Stimulated activated CD4-positive, alpha-beta T cell treated with anti-CD3 and anti-CD28 coated beads, Interleukin-1b, Interleukin-23, amount 100 ng/mL, for 24 hours (primary cell): ENCODE measurements at places on chromosomes 3 and 15.

- no peak for DNase-seq
Measured at GRCh38 chr3:72993391-72993790, 3.2 kb upstream of the PPP4R2 start.

- DNase-seq, result no peak
Measured at GRCh38 chr3:48915296-48915695, 3.3 kb upstream of the ARIH2 start.

GRCh38 chr3:168249205-168249549, 153.5 kb upstream of the GOLIM4 start:
- DNase-seq, result no peak

- DNase-seq, result no peak
Measured at GRCh38 chr3:48894516-48894915, 4.2 kb downstream of the SLC25A20 start.

- DNase-seq, result no peak
Measured at GRCh38 chr3:46981932-46982471, 2.5 kb downstream of the NBEAL2 start.

DNA sequence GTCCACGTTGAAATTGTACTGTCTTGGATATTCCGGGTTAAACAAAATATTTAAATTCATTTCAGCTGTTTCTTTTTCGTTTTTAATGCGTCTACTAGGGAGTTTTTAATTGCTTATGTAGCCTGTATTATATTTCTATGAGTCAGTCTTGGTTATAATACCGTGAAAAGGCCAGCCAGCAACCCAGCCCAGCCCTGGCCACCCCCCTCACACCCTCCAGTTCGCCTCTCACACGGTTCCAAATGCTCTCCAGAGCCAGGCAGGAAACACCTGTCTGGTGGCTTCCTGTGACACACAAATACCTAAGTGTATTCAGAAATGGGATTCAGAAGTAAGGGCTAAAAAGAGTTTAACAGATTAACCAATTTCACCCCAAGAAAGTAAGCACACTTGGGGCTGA, 4.4 kb downstream of the SH3BP5 start:
- DNase-seq, result no peak

DNA sequence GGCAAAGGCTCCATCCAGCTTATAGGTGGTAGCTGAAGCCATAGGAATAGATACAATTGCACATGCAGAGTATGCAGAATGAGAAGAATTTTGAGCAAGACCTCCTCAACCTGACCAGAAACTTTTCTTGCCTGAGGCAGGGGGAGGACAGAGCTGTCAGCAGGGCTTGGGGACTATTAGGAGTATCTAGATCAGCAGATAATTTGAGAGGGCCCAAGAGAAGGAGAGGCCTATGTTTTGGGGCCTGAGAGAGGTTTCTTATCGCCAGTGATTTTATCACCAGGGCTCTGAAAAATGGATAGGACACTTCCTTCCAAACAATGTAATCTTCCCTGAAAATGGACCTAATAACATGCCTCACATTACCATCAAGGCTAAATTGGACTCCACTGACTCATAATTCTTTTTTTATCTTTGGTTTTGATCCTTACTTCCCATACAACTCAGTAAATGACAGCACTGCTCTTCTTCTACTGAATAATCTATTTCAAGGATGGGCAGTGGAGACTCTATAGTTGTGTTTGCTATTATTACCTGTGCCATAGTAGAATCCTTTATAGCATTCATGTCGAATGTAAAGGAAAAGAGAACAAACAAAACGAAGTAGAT, 15.8 kb upstream of the RAMAC start:
- no peak for DNase-seq

GRCh38 chr3:173986861-173987410, 589.4 kb downstream of the NLGN1 start:
- DNase-seq, result no peak

GRCh38 chr3:88996691-88997090, 110.7 kb upstream of the EPHA3 start:
- DNase-seq, result no peak

DNA sequence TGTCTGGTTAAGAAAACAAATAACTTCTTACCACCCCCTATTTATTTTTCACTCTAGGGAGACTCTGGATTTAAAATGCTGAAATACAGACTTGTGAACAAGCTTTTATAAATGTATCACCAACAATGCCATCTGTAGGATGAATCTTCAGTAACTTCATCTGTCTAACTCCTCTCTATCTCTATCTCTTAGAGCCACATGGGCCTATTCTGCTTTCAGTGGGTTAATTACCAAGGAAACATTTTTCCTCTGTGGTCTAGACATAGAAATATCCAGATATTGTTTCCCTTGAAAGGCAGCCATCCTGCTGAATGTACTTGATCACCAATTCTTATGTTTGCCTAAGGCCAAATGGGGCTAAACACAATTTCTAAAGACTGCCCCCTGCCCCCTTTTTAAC, 167.6 kb upstream of the COL8A1 start:
- no peak for DNase-seq

DNA sequence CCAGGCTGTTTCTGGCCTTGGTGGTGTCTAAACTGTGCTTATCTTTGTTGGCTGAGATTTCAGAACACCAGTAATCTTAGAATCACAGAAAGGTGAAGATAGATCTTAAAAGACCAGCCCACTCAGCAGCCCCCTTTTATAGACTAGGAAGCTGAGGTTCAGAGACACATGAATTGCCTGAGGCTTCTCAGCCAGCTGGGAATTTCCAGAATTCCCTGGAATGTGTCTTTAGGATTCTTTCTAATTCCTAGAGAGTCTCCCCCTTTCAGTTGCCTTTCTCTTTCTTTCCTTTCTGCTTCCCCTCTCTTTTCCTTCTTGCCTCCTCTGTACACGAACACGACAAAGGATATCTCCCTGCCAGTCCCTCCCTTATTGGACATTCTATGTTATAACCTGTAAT, 19.5 kb downstream of the ANKUB1 start:
- DNase-seq, result no peak

DNA sequence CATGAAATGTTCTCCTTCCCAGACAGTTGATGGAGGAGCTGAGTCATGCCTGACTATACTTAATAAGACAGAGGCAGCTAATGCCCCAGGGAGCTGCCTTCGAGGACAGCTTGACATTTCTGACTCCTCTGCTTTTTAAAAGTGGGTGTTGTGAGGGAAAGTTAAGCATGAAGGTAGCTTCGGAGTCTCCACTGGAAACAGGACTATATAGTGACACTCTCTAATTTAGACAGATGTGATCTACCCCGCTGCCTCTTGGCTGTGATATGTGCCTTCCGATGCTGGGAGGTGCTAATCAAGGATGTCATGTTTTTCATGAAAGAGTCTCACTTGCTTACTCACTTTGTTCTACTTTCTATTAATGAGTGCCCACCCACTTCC, 72.7 kb downstream of the IL1RAP start:
- peak; percentile 11 for DNase-seq

DNA sequence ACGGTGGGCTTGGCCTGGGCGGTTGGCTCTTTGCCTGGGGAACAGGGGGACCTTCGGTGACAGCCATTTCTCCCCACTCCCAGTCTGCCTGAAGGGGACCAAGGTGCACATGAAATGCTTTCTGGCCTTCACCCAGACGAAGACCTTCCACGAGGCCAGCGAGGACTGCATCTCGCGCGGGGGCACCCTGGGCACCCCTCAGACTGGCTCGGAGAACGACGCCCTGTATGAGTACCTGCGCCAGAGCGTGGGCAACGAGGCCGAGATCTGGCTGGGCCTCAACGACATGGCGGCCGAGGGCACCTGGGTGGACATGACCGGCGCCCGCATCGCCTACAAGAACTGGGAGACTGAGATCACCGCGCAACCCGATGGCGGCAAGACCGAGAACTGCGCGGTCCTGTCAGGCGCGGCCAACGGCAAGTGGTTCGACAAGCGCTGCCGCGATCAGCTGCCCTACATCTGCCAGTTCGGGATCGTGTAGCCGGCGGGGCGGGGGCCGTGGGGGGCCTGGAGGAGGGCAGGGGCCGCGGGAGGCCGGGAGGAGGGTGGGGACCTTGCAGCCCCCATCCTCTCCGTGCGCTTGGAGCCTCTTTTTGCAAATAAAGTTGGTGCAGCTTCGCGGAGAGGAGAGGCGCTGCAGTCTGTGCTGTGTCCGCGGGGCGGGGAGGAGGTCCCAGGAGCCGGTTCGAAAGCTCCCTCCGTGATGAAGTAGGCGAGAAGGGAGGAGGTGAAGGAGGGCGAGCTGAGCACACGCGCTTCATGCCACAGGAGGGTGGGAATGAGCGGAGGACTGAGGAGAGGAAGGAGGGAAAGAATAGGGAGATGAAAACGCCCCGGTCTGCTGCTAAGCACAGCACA, 9.6 kb downstream of the CLEC3B start:
- peak; percentile 8 for DNase-seq

DNA sequence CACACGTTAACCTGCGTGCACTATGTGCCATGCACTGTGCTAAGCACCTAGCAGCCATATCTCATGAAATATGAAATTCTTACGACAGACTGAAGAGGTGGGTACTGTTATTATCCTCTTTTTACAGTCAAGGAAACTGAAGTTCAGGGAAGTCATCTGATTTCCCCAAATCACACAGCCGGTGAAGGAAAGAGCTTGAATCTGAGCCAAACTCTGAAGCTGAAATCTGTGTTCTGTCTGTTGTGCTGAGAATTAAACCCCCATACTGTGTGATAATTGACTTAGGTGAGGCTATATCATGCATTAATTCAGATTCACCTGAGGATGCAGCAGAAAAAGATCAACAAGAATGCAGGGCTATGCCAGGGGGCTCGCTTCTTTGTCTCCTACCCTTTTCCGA, 475 bp downstream of the FAM107A start:
- no peak for DNase-seq

DNA sequence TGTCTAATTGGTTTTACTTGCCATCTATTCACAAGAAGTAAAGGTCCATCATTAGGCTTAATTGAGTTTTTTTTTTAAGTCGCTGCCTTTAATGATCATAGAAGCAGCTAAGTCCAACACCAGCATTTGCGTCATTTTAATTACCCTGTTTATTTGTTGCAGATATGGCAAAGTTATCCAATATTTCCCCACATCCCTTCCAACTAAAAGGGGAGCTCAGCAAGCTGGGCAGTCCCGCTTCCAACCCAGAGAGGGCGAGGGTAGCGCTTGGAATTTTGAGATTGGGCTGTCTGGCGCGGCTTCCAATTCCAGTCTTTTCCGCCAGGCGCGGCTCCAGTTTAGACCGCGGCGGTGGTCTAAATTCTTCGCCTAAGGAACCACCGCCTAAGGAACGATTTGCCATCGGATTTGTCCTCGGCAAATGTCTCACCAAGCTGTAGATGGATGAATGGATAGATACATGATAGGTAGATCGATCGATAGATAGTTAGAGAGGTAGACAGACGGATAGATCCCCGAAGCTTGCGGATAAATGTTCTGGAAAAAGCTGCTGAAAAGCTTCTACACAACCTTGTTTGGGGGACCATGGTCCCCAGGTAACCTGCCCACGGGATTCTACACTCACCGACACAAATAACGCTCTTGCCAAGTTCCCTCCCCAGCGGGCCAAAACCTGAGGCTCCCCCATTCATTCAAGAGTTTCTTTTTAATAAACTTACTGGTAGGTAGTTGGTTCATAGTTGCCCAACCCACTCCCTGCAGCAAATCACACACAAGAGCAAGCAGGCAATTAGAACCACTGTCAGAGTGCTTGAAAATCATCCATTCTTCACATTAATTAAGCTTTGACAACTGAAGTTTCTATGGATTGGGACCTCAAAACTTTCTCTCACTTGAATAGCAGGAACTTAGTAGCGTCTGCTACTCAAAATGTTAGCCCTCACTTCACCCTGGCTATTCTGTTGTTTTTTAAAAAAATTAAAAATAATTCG, 49.1 kb downstream of the ZIC4 start:
- no peak for DNase-seq

DNA sequence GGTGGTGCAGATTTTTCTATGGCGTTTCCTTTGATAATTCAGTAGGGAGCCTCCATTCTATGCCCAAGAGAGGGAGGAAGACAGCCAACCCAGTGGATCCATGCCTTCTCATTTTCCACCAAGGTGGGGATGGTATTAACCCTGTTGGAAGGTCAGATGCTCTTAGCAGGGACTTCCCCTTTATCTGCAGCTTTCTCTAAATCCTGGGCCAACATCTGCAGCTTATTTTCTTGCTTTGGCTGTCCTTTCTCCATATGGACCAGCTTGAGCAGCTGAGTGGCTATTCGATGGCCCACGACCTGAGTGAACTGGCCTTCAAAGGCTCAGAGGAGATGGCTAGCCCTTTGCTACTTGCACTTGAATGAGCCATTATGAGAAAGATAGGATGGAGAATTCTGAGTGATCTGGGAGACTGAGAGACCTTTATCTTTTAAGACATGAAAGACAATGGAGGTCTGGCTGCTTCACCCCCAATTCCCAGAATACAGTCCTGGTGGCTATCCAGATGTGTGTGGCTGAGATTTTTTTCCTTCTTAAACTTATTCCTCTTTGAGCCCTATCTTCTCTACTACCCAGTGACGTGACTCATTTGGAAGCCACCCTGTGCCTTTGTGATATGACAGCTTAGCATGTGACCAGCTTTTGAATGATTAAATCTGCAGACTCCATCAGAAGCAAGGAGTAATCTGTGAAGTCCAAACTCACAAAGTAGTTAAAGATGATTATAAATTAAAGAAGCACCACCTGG, 39.6 kb upstream of the TRAK1 start:
- no peak for DNase-seq

- DNase-seq, result no peak
Measured at GRCh38 chr3:19945534-19945933, 1.4 kb upstream of the RAB5A start.
